Glomerular endothelial cell (primary cell): ENCODE measurements at places on chromosomes 6 and 20. TPM values are rescaled to one million over a fixed set of nuclear protein-coding genes. Genes with fewer than 3 reads are reported as not detected.

- no peak for DNase-seq
Measured at GRCh38 chr6:158033751-158034702, 52.4 kb downstream of the SYNJ2 start.

Gene ZSCAN9
- total RNA-seq, result 7.1 and 18.6 TPM in 2 replicates

Gene FAM209B
- not detected in 2 replicates for total RNA-seq

GRCh38 chr6:26158581-26159356 is 71.5 kb downstream of the HFE start:
- no peak for DNase-seq

GRCh38 chr6:22596011-22596410 is 26.6 kb downstream of the HDGFL1 start:
- no peak for DNase-seq

- DNase-seq, result no peak
Measured at GRCh38 chr6:6610031-6610591, 21.6 kb downstream of the LY86 start.

- no peak for DNase-seq
Measured at GRCh38 chr6:147071776-147072175, 132.4 kb upstream of the STXBP5 start.

DNA sequence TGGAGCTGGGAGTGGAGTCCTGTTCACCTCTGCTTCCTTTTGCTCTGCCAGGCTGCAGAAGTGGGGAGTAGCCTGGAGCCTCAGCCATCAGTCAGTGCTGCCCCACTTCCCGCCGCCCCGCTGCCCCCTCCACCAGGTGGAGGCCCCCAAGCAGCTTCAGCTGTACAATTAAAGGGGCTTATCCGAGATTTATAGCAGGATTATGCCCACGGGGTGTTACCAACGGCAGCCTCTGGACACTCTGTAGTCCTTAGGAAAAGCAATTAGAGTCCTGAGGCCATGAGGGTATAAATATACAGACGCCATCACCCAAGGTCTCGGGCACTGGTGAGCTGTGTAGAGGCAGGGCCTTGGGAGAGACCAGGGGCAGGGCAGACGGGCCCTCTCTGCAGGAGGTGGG is 55.4 kb downstream of the GRM4 start:
- DNase-seq, result no peak

GRCh38 chr6:85670573-85670972 is 27.9 kb upstream of the SYNCRIP start:
- no peak for DNase-seq

DNA sequence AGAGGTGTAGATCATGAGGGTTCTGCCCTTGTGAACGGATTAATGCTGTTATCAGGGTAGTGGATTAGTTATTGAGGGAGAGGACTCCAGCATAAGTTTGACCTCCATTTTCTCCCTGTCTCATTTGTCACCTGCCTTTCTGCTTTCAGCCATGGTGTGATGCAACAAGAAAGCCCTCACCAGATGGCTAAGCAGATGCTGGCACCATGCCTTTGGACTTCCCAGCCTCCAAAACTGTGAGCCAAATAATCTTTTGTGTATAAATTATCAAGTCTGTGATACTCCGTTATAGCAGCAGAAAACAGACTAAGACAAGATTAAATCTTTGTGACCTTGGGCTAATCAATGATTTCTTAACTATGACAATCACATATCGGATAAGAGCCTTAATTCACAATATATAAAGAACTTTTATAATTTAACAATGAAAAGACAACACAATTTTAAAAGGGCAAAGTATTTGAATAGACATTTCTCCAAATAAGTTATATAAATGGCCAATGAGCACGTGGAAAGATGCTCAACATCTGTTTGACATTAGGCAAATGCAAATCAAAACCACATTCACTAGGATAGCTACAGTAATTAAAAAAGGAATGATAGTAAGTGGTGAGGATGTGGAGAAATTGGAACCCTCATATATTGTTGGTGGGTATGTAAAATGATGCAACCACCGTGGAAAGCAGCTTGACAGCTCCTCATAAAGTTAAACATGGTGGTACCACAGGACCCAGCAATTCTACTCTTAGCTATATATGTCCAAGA is 45.3 kb upstream of the IFNGR1 start:
- no peak for DNase-seq

Gene HTR1B
- 0.58 and 3.4 TPM in 2 replicates for total RNA-seq

Gene CTAGE9
- total RNA-seq, result 0.05 TPM in 1 of 2 replicates, not detected in the other

Gene HCK
- total RNA-seq, result not detected in 2 replicates

GRCh38 chr6:168093634-168094033 is 14.6 kb upstream of the FRMD1 start:
- DNase-seq, result no peak

DNA sequence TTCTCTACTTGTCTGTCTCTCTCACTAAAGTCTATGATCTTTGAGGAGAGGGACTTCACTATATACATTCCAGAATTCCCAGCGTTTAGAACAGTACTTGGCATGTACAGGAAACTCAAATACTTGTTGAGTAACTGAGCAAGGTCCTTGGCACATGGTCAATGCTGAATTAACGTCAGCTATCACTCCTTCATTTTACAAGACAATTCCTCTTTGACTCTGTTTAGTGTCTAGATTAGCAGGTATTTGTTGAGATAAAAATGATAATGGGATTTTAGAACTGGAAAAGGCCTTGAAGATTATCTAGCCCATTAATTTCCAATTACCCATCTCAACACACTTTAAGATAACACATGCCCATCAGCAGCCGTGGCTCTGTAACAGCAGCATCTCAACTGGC is 6.6 kb upstream of the GUCA1B start:
- DNase-seq, result no peak

DNA sequence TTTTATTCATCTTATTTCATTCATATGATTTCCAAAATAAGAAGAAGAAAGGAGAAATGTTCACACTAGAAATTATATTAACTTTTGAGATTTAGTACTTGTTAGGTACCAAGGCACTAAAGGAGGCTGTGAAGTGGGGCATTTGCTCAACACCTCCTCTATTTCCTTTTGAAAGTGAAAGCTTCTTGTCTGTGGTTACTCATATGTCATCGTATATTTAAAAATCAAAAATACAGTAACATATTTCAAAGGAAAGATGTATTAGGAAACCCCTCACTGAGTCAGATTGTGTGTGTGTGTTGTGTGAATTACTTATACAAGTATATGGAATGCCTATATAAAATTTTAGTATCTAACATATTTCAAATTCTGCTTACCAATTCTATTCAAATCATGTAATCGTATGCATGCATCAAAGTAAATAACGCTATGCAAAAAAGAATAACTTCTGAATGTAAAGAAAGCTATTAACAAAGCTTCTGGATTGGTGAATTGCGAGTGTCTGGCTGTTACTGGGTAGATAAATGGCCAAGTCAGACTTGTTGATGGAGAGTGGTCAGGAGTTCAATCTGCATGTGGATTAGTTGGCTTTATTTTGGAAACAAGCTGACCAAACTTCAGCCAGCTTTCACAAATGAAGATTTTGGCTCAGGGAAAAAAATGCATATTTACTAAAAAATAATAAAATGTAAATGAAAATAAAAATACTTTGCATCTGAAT is 70.9 kb downstream of the PACRG start:
- DNase-seq, result no peak

- no peak for DNase-seq
Measured at GRCh38 chr6:96760153-96760687, 77.1 kb downstream of the GPR63 start.

- DNase-seq, result no peak
Measured at GRCh38 chr6:14984519-14984853, 261.4 kb upstream of the JARID2 start.

GRCh38 chr20:63554361-63555278 is 661 bp downstream of the FNDC11 start:
- DNase-seq, result no peak

DNA sequence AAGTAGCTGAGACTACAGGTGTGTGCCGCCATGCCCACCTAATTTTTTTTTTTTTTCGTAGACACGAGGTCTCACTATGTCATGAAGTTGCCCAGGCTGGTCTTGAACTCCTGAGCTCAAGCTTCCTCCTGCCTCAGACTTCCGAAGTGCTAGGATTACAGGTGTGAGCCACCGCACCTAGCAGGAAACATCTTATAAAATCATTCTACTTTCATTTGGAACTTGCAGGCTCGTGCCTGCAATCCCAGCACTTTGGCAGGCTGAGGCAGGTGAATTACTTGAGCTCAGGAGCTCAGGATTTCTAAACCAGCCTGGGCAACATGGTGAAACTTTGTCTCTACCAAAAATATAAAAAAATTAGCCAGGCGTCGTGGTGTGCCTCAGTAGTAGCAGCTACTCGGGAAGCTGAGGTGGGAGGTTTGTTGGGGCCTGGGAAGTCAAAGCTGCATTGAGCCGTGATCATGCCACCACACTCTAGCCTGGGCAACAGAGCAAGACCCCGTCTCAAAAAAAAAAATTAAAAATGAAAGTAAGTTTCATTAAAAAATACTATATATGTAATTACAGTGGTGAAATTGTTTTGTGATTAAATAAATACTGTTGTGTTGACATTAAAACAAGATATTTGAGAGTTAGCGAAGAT is 15.1 kb downstream of the MAPK14 start:
- no peak for DNase-seq

GRCh38 chr20:6265204-6265904 is 142.5 kb upstream of the FERMT1 start:
- DNase-seq, result peak; percentile 51

DNA sequence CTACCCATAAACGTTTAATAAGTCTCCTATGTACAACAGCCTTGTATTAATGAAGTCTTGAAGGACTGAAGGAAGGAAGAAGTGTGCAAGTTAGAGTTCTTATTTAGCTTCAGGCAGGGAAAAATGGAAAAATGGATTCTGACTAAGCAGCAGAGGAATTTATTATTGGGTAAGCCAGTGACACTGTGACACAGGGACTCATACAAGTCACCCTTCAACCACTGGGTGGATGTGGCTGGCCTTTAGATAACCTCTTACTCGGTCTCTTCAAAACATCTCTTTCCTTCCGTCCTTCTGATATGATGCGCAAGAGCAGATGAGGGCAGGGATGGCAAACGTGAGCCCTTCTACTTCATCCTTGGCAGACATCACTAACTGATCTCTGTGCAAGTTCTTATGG is 145.6 kb downstream of the DHX35 start:
- no peak for DNase-seq

- no peak for DNase-seq
Measured at GRCh38 chr6:137522831-137523230, 28.6 kb upstream of the OLIG3 start.

DNA sequence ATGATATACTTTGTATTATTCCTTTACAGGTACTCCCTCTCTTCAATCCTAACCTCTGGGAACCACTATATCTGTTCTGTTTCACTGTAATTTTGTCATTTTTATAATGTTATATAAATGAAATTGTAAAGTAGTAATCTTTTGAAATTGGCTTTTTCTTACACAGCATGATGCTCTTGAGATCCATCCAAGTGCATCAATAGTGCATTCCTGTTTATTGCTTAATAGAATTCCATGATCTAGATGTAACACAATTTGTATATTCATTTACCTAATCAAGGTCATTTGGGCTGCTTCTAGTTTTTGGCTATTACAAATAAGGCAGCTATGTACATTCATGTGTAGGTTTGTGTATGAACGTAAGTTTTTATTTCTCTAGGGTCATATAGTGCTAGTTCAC is 174.6 kb downstream of the KHDC1L start:
- no peak for DNase-seq

GRCh38 chr20:50470264-50470858 is 39.8 kb upstream of the PTPN1 start:
- peak; percentile 58 for DNase-seq

DNA sequence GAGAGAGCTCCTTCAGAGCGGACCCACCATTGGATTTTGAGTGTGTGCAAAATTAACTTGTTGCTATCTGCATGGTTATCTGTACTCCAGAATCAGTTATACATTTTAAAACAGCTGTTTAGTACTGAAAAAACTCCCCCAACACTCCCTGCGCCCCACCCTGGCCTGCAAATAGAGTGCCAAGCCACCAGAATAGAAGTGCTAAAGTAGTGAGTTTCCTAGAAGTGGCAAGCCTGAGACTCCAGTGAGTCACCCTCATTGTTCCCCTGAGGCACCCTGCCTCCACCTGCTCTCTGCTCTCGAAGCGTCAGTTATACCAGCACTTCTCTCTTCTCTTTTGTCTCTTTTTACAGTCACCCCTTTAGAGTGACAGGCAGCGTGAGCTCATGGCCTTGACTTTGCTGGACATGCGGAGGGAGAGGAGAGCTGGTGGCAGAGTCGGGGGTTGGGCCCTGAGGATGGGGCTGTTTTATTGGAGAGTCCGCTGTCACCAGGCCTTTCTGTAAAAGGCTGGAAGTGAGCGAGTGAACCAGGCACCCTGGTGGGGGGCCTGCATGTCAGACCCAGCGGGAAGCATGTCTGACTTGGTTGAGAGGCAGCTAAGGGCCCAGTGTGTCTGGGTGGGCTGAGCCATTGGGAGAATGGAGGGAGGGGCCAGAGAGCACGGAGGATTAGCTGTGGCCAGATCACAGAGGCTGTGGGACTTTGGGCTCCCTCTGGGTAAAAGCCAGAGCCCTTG is 10.4 kb downstream of the IGF2R start:
- DNase-seq, result no peak

Gene SLC4A11
- total RNA-seq, result 10.9 and 11.3 TPM in 2 replicates

Gene CFAP206
- total RNA-seq, result 0.35 and 0.97 TPM in 2 replicates

DNA sequence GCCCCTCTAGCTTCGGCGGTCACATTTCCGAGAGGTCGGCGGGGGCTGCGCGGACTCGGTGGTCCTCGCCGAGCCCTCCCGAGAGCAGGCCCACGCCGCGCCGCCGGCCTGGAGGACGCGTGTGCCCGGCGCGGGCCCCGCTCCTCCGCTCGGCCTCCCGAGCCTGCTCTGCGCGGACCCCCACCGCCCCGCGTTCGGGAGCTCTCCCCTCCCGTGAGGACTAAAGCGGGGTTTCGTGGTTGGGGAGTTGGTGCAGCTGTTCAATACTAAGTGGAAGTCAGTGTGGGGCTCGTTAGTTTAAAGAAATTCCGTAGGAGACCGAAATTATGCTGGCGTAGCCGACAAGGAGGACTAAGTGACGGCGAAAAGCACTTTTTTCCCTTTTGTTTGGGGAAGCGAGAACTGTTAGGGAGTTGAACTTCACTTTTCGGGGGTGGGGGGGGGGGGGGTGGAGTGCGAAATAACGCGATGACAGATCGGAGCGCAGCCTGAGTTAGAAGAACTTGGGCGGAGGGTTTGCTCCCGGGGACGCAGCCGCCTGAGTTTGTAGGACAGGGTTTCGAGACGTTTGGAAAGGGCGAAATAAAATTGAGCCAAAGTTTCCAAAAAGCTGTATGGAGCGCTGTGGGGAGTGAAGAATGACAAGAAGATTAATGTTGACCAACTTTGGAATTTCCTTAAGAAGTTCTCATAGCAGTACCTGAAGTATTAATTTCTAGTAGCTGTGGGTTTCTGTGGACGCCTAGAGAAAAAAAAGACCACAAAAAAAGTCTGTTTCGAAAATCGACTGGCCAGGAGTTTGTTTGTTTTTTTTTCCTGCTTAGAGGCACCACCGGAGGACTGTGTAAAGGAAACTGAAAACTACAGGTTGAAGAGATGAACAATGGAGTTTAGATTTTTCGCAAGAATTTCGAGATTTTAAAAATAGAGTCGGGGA is 1.4 kb downstream of the QKI start:
- no peak for DNase-seq

- no peak for DNase-seq
Measured at GRCh38 chr6:101398716-101399615, 5.5 kb downstream of the GRIK2 start.

GRCh38 chr6:99270826-99271225 is 78.6 kb downstream of the FAXC start:
- no peak for DNase-seq
